ENCODE measurements at places on chromosomes 4 and X.

- DNase-seq = no peak
These were observed 616 bp upstream of the KLHL34 start for GRCh38 chrX:21658746-21659145.

GRCh38 chr4:103126126-103126525 lies 26.5 kb upstream of the BDH2 start:
- DNase-seq = no peak

- no peak for DNase-seq
These were observed 101.2 kb downstream of the ARSF start for GRCh38 chrX:3142259-3143042.

DNA sequence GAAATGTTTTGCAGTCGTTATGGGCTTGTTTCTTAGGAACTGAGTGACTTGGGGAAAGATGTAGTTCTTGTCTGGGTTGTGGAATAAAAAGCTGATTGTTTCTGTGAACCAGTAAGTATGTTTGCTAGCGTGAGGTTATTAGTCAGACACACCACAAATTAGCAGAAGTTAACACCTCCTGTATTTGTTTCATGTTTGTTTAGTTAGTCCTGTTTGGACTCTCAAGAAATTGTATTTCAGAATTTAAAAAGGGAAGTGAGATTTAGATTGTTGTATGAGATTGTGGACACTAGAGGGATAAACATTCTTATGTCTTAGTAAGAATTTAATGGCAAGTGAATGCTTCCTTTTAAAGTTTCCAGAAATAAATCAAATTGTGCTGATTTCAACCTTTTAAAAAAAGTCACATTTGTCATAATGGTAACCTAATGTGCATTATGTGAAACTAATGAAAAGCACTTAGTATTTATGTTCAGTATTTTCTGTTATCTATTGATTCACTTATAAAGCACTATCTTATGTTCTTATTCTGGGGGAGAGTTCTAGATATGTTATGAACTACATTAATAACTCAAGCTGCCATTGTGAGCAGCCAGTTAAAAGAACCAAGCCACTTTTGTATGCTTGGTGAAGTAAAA lies 25.6 kb downstream of the ATP10D start:
- no peak for DNase-seq

DNA sequence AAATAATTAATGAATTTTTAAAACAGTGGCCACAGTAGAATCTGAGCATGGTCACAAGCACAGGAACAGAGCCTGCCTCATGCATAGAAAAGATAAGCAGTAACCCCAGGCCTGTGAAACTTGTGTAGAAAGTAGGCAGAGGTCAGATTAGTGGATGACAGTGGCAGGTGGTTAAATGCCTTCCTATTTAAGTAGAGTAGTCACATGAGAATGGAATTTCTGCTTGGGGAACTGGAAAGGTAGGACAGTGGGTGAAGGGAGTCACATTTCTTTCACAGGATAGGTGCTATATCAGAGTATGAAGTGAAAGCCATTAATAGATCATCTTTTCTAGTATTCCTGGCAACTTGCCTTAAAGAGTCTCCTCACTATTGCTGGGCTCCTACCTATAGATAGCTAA lies 34.9 kb upstream of the ASB12 start:
- DNase-seq = no peak

GRCh38 chrX:150833454-150834056 lies 64.9 kb downstream of the CD99L2 start:
- no peak for DNase-seq

Data from activated CD4-positive, CD25-positive, alpha-beta regulatory T cell treated with anti-CD3 and anti-CD28 coated beads, Interleukin-2, amount 50 U/mL, for 72 hours (primary cell).